ENCODE measurements at places on chromosomes 5 and 9. TPM values are rescaled to one million over a fixed set of nuclear protein-coding genes. Genes with fewer than 3 reads are reported as not detected.

DNA sequence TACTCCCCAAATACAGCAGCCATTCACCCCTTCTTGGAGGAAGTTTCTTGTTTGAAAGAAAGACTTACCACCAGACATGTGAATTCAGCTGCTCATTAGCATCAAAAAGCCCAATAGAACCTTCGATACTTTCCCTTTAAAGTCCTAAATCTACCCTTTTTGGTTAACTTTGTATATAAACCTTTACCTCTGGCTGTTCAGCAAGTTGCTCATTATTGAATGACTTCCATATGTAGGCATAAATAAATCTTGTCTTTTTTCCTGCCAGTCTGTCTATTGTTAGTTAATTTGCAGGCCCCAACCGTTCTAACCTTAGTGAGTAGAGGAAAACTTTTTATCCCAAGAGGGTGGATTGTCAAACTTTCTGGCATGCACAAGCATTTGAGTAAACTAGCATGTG is 27.9 kb upstream of the FBXL17 start:
- no peak overlapping the region for H3K4me3 ChIP-seq
- H3K4me1 ChIP-seq: no peaks in the 10 kb centered on the region
- H3K27ac ChIP-seq: no peak overlapping the region
- no peak for DNase-seq

Gene AHRR
- 3.4 TPM for total RNA-seq

Gene INSYN2B
- 3.9 TPM for total RNA-seq

GRCh38 chr9:112867275-112867991 is 23.2 kb downstream of the SLC46A2 start:
- H3K36me3 ChIP-seq: peaks cover 26% of the 10 kb centered on the region
- H3K4me3 ChIP-seq: no peak overlapping the region
- H3K27me3 ChIP-seq: no peaks in the 10 kb centered on the region

Gene MARCHF3
- 21.5 TPM for total RNA-seq

DNA sequence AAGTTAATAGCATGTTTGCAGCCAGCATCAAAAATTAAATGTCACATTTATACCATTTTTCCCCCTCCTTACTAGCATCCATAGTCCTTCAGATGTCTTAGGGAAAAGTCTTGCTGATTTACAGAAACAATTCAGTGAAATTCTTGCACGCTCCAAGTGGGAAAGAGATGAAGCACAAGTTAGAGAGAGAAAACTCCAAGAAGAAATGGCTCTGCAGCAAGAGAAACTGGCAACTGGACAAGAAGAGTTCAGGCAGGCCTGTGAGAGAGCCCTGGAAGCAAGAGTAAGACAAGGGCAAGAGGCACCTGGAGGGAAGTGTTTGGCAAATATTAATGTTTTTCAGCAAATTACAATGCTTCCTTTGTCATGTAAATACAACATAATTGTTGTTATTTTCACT is 60.4 kb downstream of the RAB14 start:
- peaks cover 12% of the 10 kb centered on the region for H3K36me3 ChIP-seq
- no peak for DNase-seq
- no peak overlapping the region for H3K4me3 ChIP-seq
- no peak overlapping the region for H3K27ac ChIP-seq
- H3K4me1 ChIP-seq: no peaks in the 10 kb centered on the region
- no peaks in the 10 kb centered on the region for H3K27me3 ChIP-seq

GRCh38 chr5:147400881-147401280 is 109.0 kb downstream of the DPYSL3 start:
- no peak for DNase-seq
- no peak overlapping the region for H3K4me3 ChIP-seq
- peaks cover 5% of the 10 kb centered on the region for H3K4me1 ChIP-seq
- peaks cover 56% of the 10 kb centered on the region for H3K36me3 ChIP-seq

DNA sequence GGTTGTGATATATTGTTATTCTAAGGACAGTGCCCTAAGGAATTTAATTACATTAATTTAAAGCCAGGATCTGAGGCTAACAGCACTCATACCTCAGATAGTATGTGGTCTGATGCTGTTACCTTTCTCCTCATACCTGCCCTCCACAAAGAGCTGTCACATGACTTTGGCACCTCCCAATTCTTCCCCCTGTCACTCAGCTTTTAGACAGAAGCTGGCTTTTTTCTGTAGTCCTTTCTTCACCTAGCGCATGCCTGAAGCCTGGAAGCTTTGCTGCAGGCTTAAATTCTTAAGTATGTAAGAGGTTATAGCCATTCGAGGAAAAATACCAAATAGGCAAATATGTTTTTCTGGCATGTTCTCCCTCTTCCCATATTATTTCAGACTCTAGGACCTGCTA is 61.0 kb upstream of the ADAMTS19 start:
- no peaks in the 10 kb centered on the region for H3K36me3 ChIP-seq
- no peaks in the 10 kb centered on the region for H3K27me3 ChIP-seq
- no peak overlapping the region for H3K4me3 ChIP-seq

Measured in spinal cord (tissue), 10 donors.